AG04450 (cell line): ENCODE measurements at places on chromosomes 2 and 18.

- DNase-seq: no peak
These were observed 4.8 kb upstream of the SLC66A2 start for GRCh38 chr18:79956276-79956675.

GRCh38 chr2:34844629-34845028 is 1245.5 kb upstream of the FAM98A start:
- no peak for DNase-seq

- DNase-seq: no peak
These were observed 2.9 kb upstream of the MBP start for GRCh38 chr18:77135339-77136075.

GRCh38 chr18:55186588-55186987 is 227.3 kb upstream of the CCDC68 start:
- DNase-seq: no peak

DNA sequence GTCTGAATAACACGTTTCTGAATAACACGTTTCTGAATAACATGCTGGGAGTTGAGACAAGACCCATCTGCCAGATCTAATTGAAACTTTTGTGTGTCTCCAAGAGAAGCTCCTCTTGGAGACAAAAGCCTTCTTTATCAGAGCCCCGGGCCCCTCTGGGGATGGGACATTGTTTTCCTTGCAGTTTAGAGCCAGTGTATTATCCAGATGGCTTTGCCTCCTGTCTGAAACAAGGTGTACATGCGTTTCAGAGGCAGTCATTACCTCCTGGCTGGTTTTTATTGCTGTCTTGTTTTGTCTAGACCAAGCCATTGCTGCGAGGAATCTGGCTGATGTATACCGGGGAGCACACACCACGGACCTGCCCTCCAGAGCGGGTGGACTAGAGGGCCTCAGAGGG is 7.8 kb downstream of the FOSL2 start:
- DNase-seq: no peak

DNA sequence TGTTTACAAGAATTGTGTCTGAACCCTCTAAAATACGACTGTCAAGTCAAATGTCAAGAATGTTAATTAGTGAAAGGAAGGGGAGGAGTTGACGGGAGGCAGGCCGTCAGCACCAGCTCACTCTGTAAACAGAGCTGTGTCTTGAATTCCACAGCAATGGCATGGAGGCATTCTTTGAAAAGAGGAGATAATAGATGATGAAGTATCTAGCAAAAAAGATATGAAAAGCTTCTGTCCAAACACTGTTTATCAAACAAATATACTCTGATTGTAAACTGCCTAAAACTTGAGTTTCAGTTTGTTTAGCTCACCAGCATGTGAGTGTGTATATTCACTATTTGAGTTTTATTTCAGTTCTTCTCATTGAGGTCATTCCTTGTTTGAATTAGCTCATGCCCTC is 94.7 kb upstream of the CDC42EP3 start:
- DNase-seq: no peak

DNA sequence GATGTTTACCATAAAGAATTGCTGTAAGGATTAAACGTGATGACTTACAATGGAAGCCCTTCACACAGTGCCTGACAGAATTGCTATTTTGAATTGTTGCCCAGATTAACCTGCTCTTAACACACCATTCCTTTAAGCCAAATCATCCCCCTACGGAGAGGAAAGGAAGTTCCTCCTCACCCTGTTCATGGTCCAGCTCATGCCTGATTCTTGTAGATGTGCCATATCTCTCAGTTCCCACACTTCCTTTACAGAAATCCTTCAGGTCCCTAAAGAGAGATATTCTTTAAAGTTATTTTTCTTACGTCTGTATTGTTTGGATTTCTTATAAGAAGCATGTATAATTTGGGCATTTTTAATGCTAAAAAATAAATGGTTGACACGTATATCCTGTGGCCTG is 127.5 kb upstream of the DAPL1 start:
- DNase-seq: peak; percentile 42
